ENCODE measurements at places on chromosomes 7 and 10.

GRCh38 chr10:121468726-121469125 is 129.5 kb downstream of the FGFR2 start:
- no peak for DNase-seq

DNA sequence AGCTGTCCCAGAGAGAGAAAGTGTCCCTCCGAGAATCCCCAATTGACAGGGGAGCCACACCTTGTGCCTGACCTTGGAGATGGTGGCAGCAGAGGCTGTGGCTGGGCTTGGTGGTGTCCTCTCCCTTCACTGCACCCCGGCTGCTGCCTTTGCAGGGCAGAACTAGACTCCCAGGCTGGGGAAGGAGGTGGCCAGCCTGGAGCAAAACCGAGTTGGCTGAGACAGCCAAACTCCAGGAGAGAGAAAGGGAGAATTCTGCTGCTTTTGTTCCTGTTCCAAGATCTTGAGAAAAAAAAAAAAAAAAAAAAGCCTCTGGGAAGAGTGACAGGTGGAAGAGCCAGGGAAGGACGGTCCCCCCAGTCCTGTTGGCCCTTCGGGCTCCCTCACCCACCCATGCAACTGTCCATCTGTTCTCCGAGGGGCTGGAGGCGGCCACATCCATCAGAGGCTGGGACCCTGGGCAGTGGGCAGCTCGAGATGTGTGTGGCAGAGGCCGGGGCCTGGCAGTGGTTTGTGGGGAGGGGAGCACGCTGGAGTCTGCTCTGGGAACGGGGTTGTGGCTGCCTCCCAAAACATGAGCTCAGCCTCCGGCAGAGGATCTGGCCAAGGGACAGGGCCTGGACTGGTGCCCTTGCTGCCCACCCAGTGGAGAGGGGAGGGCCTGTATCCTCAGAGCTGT is 35.5 kb downstream of the CLIP2 start:
- DNase-seq = no peak

- no peak for DNase-seq
Measured at GRCh38 chr7:121793716-121794115, 79.2 kb upstream of the PTPRZ1 start.

DNA sequence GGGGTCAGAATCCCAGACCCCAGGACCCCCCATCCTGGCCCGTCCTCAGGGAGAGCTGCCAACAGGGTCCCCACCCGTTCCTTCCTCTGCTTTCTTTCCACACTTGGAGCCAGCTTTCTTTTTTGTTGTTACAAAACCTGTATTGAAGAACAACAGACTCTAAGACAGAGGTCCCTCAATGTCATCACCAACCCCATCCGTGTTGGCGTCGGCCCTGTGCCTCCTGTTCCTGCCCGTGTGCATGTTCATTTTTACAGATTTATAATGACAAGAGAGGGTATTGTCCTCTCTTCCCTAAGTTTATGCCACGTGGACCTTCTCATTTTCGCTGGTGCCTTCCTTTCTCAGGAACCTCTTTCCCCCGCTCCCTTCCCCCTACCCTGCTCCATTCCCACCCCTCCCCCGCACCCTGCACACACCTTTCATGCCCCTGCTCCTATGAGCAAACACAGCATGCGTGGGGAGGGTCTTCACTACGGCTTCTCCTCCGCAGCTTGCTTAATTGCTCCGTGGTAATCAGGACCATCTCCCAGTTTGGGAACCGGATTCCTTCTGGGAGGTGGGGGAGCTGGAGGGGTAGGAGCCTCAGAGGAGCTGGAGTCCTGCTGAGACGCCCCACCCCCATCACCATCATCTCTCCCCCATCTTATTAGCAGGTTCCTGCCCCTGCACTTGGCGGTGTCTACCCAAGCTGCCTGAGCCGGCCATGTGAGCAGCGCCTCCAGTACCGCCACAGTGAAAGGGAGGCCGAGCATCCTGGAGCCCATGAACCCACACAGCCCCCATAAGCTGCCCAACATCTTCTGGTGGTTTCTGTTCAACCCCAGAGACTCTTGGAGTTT is 88.0 kb upstream of the INSIG1 start:
- DNase-seq = no peak

GRCh38 chr10:68562661-68563570 is 2.8 kb downstream of the TET1 start:
- no peak for DNase-seq

- no peak for DNase-seq
Measured at GRCh38 chr10:132609211-132609610, 71.6 kb downstream of the INPP5A start.

DNA sequence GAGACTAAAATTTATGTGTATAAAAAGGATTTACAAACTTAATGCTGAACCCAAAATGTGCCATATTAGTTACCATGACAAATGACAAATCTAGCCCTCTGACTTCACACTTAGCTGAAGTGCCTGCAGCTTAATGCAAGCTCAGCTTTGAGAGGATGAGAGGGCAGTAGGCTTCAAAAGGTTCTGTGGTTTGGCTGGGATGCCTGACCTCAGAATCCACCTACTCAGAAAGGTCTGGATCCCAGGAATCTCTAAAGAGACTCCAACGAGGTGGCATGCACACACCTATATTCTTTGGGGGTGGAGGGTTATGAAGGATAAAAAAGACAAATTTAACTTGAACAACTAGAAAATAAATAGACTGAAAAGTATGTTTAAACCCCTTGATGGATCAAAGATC is 213.4 kb downstream of the TAX1BP1 start:
- no peak for DNase-seq

DNA sequence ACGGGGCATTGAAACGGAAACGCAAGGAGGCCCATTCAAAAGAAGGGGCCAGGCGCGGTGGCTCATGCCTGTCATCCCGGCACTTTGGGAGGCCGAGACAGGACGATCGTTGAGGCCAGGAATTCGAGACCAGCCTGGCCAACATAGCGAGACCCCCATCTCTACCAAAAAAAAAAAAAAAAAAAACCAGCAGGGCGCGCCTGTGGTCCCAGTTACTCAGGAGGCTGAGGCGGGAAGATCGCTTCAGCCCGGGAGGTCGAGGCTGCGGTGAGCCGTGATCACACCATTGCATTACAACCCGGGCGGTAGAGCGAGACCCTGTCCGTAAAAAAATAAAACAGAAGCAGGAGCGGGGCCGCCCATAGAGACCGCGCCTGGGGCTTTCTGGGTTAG is 396 bp downstream of the PSMG3 start:
- DNase-seq = no peak

- no peak for DNase-seq
Measured at GRCh38 chr7:26233902-26234511, 32.5 kb downstream of the CBX3 start.

DNA sequence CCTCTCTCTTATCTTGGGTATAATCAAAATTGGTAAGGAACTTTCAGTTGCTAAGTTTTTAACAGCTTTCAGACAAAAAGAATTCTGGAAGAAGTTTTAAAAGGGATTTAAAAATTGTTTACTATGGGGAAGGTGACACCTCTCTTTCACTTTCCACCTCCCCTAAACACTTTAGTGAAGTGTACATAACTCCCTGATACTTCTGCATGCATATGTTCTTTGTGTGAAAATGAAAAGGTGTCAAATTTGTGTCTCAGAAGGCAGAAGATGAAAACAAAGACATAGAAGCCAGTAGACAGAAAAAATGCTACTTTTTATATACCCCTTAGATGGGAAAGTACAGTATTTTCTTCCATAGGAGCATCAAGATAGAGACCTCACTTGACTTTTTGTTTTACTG is 117.8 kb downstream of the TMEM26 start:
- no peak for DNase-seq

DNA sequence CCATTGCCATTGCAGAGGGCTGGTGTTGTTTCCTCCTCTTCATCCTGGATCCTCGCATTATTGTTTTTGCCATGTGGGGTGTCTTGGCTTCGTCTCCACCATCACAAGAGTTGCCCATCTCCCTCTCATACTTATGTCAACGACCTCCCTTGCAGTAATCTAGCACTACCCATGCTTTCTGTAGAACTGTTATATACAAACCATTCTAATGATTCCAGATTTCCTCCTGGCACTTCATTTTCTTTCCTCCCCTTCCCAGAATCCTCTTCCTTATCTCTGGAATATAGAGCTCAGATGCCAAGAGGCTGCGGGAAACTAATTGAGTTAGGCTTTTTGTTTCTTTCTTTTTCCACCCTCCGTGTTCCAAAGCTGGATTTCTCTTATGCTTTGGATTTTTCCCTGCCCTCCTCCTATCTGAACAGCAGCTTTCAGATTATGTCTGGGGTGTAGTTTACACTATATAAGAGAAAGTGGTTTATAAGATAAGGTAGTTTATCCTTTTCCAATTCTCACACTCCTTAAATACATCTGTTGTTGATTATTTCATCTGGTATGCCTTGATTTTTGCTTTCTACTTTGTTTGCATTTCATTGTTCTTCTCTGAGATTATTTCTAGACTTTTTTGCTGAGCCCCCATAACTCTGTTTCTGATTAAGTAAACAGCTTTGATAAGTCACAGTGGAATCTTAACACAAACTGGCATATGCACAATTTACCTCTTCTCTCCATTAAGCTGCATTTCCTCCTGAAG is 264.1 kb downstream of the BICC1 start:
- no peak for DNase-seq

DNA sequence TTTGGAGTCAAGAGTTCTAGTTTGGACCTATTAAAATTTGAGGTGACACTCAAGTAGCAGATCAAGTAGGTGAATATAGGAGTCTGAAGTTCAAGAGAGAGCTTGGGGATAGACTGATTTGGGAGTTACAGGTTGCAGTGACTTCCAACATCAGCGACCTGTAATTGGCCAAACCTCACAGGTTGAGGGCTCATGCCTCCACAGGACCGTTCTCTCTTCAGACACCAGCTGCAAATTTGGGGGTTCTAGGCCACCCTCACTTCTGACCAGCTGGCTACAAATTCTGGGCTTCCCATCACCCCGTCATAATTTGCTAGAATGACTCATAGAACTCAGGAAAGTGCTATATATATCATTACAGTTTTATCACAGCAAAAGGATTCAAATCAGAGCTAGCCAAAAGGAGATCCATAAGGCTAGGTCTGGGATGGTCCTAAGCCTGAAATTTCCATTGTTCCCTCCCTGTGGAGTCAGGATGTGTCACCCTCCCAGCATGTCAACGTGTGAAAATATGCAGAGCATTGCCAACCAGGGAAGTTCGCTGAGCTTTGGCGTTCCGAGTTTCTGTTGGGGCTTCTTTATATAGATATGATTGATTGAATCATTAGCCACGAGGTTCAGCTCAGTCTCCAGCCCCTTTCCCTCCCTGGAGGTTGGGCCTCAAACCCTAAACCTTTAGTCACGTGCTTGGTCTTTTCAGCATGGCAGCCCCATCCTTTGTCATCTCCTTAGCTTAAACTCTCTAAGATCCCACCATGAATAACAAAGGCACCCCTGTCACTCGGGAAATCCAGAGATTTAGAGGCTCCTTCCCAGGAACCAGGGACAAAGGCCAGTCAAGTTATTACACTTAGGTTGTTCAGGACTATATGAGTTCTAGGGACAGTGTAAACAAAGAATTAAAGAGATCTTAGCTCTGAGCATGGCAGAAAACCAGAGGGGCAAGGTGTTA is 20.7 kb upstream of the ZNF212 start:
- no peak for DNase-seq

Measured in immature natural killer cell (primary cell).